ENCODE measurements at places on chromosomes 7 and 10.

- ATAC-seq = no peak
Measured at GRCh38 chr7:86867163-86867762, 192.2 kb downstream of the ELAPOR2 start.

- no peak for ATAC-seq
Measured at GRCh38 chr7:19275000-19275399, 129.8 kb upstream of the FERD3L start.

DNA sequence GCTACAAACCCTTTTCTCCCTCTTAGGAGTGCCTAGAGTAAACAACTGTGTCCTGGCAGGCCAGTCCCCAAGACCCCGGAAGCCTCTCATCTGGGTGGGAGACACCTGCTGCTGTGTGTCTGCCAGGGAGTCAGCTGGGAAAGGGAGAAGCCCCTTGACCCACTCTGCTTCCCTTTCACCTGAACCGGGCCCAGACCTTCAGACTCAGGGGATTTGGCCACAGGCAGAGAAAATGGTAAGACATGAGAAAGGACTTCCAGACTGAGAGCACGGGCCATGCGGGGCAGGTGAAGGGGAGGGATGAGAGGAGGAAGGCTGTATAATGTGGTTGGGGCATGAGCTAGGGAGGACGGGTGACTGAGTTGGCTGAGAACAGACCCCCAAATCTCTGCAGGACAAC, 36.0 kb upstream of the NPFFR1 start:
- ATAC-seq = no peak

- ATAC-seq = no peak
Measured at GRCh38 chr7:102896585-102896984, 16.2 kb upstream of the LRRC17 start.

DNA sequence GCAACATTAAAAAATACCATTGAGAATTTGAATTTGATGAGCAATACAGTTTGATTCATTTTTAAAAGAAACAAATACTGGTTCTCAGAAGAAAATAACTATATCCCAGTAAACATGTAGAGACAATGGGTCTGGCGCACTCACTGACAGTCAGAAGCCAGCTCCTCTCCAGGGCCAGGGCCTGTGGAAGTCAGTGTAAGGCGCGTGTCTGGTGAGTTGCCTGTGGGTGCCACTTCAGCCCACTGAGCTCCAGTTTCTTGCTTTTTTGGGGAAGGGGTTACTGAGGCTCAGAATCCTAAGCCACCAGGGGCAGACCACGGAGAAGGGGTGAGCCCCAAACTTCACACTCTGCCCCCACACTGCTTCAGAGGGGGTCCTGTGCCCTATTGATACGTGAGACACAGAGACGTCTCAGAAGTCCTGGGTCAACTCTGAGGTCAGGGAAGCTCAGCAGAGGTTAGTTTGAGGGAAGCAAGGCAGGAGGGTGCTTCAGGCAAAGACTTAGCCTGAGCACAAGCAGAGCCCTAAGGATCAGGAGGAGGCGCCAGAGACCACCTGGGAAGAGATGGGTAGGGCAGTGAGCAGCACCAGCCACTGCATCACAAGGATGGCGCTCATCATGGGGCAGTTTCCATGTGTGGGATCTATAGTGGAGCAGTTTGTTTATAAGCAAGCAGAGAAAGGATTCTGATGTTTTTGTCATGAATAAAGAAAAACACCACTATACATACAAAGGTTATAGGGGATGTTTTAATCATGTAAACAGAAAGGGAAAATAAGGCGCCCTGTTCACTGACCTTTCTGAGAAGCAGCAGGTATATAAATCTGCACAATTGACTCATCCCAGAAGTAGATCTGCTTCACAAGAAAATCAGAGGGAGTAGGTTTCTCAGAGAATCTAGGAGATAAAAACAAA, 95.7 kb downstream of the PKD1L1 start:
- no peak for ATAC-seq

DNA sequence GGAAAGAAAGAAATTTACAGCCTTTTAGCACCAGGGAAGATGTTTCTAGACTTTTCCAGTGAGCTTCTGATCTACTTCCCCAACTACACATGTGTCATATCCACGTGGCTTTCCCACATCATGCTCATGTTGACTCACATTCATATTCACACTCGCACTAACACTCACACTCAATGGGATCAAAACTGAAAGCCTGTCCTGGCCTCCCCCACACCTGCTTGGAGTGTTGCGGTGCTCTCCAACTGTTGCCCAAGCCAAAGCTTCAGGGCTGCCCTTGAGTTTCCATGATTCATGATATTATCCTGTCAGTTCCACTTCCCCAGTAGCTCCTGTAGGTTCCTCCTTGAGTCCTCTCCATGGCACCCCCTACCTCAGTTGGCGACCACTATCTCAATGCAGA, 444.4 kb downstream of the GATA3 start:
- ATAC-seq = no peak

- no peak for ATAC-seq
Measured at GRCh38 chr7:75984130-75985008, 10.0 kb downstream of the TMEM120A start.

All from gastroesophageal sphincter (tissue), 4 donors.